ENCODE measurements at places on chromosomes 12 and 14.

DNA sequence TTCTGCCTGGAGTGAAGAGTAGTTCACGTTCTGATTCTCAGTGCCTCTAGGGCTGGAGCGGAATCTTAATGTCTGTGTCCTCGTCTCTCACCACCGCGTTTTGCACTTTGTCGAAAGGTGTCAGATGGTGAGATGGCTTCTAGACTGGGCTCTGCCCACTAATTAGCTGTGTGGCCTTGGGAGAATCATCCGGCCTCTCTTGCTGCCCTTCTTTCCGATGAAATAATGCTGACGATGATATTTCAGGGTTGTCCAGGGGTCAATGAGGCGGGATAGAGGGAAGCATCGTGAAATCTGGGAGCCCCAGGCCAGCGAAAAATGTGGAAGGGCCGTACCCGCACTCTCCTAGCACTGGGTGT, 811 bp upstream of the GALNT16 start:
- DNase-seq = no peak

GRCh38 chr14:59425322-59425935, 39.8 kb downstream of the GPR135 start:
- no peak for DNase-seq

GRCh38 chr12:67414011-67414715, 145.0 kb downstream of the CAND1 start:
- DNase-seq = no peak

GRCh38 chr14:27049701-27050100, 451.9 kb upstream of the NOVA1 start:
- no peak for DNase-seq

- DNase-seq = no peak
These were observed 211.1 kb downstream of the SPTSSA start for GRCh38 chr14:34250959-34251358.

- no peak for DNase-seq
These were observed 992 bp downstream of the DNAH10 start for GRCh38 chr12:123763093-123763492.

DNA sequence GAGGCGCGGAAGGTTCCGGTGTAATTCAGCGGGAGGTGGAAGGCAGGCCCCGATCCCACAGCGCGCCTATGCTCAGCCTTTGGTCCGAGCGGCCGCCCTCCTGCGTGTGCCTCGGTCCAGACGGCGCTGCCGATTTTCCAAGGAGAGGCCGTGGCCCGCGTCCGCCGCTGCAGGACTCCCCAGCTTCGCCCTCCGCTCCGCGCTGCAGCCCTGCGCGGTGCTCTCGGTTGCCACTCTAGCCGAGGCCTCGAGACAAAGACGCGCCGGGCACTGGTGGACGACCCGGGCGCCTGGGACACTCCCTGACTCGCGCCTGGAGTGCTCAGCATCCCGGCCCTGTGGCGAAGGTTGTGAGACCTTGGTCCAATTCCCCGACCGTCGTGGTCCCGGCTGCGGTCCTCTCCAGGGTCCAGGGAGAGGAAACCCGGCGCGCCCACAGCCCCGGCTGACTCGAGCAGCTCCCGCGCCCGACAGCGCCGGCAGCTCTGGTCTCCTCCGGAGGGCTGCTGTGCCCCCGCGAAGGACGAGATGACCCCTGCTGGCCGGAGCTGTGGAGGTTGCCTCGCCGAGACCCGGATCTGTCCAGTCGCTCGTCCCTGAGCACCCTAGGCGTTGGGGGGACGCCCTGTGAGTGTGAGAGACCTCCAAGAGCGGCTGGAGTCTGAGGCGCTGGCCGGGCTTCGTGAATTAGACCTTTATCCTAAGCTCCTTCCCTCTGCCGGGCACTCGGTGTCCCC, 6.5 kb downstream of the HOXC12 start:
- DNase-seq = peak; percentile 80

- no peak for DNase-seq
These were observed 253.9 kb upstream of the ARID2 start for GRCh38 chr12:45475594-45475993.

DNA sequence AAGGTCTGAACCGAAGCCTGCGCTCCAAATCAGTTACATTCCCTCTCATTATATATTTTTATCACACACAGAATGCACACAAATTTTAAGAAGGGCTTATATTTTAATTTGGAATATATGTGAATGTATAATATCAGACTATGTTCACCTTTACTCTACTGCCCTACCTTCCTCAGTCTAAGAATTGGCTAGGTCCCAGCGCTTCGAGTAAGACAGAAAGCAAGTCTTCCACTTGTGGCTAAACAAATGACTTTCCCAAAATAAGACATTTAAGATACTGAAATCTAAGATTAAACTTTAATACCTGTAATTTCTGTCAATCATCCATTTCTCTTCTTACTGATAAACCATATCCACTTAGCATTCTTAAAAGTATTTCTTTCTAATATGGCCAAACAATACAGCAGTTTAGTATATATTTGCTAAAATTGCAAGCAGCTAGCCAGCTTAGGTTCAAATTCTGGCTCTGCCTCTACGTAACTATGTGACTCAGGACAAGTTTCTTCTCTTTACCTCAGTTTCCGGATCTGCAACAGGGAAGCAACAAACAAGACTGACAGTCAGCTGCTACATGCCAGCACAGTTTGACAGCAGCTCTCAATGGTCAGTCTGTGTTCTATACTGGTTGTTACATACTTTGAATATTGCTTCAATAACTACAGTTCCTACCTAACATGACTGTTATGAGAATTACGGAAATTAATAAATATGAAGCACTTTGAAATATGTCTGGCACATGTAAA, 2.0 kb downstream of the INTS13 start:
- no peak for DNase-seq

DNA sequence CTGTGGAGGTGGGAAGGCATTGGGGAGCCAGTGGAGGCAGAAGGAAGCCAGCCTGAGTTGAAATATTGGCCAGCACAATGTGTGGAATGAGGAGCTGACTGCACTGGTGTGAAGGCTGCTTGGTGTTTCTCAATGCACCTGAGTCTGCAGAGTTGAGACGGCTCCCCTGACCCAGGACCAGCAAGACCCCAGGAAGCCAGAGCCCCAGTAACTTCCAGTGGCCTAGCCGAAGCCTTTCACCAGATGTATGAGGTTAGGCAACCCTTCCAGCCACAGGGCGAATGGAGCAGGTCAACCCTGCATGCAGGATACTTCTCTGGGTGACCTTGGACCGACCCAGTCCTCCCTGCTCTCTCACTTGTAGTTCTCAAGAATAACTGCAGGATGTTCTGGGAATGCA, 12.9 kb upstream of the KRT73 start:
- no peak for DNase-seq

DNA sequence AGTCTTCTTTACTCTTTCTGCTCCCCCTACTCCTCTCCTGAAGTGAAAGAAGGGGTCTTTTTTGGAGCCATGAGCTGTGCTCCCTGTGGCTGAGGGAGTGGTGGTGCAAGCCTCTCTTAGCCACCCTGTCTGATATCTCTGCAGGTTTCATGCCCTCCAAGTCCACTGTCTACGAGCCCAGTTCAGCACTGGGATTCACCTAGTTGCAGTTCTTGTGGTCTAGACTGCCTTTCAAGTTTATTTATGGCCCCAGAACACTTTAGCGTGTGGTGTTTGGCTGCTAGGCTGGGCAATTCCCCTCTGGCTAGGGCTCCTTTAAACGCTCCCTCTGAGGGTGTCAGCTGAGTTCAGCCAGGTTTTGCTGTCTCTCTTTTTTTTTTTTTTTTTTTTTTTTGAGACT, 908.6 kb downstream of the TRHDE start:
- no peak for DNase-seq

DNA sequence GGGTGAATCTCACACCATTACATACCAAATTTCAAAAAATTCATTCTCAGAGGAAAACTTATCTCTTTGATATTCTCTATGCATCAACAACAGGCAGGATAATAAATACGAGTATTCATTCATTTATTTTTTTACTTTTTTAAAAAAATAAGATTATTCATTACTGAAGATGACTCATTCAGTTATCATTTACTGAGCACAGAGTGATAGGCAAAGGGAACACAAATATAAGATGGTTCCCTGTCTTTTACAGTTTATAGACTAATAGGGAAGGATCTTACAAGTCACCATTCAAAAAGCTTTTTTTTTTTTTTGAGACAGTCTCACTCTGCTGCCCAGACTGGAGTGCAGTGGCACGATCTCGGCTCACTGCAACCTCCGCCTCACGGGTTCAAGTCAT, 5.0 kb upstream of the PABPN1 start:
- DNase-seq = no peak

GRCh38 chr12:131975228-131975627, 25.5 kb downstream of the EP400 start:
- DNase-seq = no peak

DNA sequence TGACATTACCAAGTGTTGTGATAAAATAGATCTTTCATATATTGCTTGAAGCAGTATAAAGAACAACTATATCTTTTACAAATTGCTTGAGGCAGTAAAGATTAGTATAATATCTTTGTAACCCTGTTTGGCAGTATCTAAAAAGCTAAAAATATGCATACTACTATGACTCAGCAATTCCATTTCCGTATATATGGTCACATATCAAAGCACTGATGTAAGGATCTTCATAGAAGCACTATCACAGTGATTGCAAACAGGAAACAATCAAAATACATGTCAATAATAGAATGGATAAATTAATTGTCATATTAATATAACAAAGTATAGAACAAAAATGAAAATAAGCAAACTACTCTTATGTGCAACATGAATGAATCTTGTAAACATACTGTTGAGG, 158.4 kb upstream of the IGF1 start:
- no peak for DNase-seq

GRCh38 chr12:89098441-89099112, 253.7 kb downstream of the DUSP6 start:
- no peak for DNase-seq

DNA sequence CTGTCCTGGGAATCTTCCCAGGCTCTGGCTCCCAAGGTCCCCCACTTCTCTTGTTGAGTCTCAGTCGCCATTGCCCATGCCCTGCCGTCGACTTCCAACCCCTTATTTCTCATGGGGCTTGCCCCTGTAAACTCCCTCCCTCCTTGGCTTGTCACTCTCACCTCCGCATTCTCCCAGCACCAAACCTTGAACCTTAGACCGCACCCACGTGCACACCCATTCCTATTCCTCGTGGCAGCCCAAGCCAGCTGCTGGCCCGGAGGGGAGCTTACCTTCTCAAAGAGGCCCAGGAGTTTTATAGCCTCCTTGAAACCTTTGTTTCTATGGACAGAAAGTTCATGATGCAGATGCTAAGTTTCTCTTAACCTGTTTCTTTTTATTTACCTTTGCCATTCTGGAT, 4.6 kb downstream of the JDP2 start:
- DNase-seq = no peak

DNA sequence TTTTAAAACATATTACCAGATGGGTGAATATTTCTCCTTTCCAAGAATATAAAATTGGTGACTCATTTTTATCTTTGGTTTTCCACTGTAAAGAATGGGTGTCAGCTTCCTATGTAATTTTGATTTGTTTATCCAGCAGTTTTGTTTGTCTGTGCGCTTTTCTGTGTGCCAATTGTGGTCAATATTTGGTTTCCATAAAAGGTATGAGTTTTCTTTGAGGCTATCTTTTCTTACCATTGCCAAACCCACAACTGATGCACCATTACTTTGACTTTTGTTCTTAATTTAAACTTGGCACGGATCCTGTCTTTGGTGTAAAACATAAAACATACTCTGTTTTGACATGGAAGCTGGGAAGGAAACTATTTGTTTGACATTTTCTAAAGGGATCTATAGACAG, 78.8 kb upstream of the NAV3 start:
- DNase-seq = no peak

DNA sequence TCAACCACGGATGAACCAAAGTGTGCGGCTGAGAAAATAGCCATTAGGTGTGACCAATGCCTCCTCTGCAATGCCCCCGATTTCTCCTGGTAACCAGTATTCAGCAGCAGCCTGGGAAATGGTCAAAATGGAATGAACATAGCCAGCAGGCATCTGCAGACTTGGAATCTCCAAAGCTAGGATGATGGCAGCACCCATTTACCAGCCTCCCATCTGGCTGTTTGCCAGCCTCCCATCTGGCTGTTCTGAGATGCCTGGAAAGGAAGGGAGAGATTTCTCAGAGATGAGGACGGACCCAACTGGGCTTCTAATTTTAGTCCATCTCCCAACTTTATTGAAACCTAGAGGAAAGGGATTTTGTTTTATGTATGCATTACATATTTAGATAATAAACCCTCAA, 16.2 kb downstream of the CLMN start:
- DNase-seq = no peak

- no peak for DNase-seq
These were observed 6.9 kb downstream of the ALDH6A1 start for GRCh38 chr14:74077401-74077800.

DNA sequence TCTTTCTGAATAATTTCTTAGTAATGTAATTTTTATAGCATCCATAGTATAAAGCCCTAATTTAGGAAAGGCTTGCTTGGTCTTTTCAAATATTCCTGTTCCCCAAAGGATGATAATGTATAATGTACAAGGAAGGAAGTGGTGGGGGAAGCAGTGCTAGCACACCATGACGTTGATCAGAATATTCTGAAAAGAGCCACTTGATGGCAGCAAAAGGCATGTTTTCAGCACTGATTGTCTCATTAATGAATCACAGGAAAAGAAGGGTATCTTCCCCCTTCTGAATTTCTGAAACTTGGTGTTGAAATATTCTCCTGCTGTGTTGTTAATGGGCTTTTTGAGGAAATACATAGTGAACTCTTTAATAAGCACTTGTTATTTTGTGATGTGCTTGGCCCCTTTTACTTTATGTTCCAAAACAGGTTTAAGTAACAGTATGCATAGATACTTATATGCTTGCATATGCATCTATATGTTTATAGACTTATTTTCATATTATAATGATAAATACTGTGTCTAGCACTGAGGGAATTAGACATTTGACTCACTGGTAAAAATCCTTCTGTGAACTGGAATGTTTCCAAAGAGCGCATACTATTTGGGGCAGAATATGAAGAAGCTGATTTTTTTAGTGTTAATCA, 122.0 kb downstream of the TMEM117 start:
- no peak for DNase-seq

GRCh38 chr12:124032265-124032886, 59.4 kb downstream of the ZNF664 start:
- no peak for DNase-seq
